ENCODE measurements at places on chromosomes 11 and 22. TPM values are rescaled to one million over a fixed set of nuclear protein-coding genes. Genes with fewer than 3 reads are reported as not detected.

DNA sequence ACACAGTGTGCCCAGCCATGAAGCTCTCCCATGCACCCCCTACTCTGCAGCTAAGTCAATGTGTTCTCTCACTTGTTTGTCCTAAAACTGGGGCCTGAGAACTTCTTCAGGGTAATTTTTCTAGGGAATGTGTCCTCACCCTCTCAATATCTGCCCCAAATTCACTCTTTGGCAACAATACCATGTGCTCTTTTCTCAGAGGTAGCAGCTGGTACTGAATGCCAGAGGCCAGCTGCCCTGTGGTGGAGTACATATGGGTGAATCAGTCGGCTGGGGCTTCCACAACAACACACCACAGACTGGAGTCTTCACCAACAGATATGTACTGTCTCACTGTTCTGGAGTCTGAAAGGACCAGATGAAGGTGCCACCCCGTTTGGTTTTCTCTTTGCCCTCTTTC, 97.7 kb upstream of the TOP3B start:
- no peaks in the 10 kb centered on the region for H3K36me3 ChIP-seq
- H3K27me3 ChIP-seq: peaks cover 33% of the 10 kb centered on the region
- no peak overlapping the region for H3K27ac ChIP-seq
- DNase-seq: no peak
- no peak overlapping the region for H3K4me3 ChIP-seq

GRCh38 chr11:62880231-62880802, 379 bp upstream of the SLC3A2 start:
- H3K4me1 ChIP-seq: peaks cover 47% of the 10 kb centered on the region
- peaks cover 35% of the 10 kb centered on the region for H3K36me3 ChIP-seq
- peak overlapping the region; percentile 86 for H3K4me3 ChIP-seq
- peak; percentile 83 for DNase-seq

GRCh38 chr11:19735157-19735908, 22.7 kb downstream of the NAV2 start:
- H3K4me1 ChIP-seq: no peaks in the 10 kb centered on the region
- no peak overlapping the region for H3K4me3 ChIP-seq
- H3K27me3 ChIP-seq: no peaks in the 10 kb centered on the region
- H3K36me3 ChIP-seq: no peaks in the 10 kb centered on the region

GRCh38 chr11:23111527-23111926, 251.3 kb upstream of the CCDC179 start:
- no peaks in the 10 kb centered on the region for H3K36me3 ChIP-seq
- no peak for DNase-seq
- H3K27ac ChIP-seq: no peak overlapping the region
- no peaks in the 10 kb centered on the region for H3K4me1 ChIP-seq

DNA sequence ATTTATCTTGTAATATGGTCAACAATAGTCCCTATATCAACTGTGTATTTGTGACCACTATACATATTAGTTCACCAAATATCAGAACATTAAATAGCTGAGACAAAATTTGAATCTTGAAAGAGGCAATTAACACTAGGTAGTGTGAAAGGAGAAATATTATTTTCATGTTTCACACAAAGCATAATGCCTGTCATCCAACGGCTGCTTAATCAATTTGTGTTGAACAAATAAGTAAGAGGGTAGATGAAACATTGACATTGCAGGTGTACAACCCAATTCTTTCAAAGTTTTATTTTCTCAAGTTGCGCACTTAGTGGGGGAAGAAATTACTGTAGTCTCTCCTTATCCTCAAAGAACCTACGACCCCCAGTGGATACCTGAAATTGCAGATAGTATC, 3.4 kb upstream of the OR8I2 start:
- H3K36me3 ChIP-seq: no peaks in the 10 kb centered on the region
- H3K4me1 ChIP-seq: no peaks in the 10 kb centered on the region
- no peak for DNase-seq

GRCh38 chr22:22180738-22181285, 63.8 kb upstream of the VPREB1 start:
- no peak overlapping the region for H3K27ac ChIP-seq
- no peak for DNase-seq
- peaks cover 69% of the 10 kb centered on the region for H3K27me3 ChIP-seq
- no peaks in the 10 kb centered on the region for H3K4me1 ChIP-seq
- no peaks in the 10 kb centered on the region for H3K36me3 ChIP-seq
- no peak overlapping the region for H3K4me3 ChIP-seq

DNA sequence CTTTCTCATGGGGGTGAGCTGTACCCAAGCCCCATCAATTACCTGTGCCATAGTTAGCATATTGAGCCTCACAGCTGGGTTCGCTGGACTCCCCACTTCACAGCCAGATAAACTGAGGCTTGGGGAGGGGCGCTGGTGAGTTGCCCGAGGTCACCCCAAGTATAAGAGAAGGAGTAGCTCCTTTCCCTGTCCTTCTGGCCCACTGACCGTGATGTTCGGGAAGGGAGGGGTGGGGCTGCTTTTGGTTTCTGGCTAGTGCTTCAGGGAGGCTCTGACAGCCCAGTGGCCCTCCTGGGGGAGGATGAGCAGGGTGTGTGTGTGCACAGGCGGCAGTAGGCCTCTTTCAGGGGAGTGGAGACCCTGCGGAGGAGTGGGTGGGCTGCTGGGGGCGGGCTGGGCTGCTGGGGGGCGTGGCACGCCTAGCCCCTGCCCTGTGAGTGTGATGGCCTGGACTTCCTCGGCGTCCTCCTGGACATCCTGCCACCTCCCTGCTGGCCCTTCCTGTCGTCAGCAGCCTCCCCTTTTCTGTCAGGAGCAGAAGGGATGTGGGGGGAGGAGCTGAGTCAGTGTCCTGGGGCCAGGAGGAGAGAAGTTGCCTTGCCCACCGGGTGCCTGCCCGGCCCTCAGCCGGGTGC, 50.3 kb downstream of the TRIOBP start:
- no peaks in the 10 kb centered on the region for H3K36me3 ChIP-seq
- H3K27me3 ChIP-seq: no peaks in the 10 kb centered on the region

DNA sequence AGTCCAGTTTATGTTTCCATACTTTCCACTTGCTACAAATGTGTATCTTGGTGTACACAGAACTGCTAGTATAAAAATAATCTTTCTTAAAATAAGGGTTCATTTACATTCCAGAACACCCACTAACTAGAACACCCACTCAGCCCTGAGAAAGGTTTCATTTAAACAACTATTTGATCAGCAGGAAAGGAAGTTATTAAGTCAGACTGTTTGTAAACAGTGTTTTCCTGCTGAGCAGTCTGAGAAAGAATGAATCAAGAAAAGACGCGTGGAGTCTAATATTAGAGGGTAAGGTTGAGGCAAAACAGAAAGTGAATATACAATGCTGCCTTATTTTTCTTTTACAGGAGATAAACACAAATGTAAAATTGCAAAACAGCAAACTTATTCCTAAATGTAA, 32.7 kb downstream of the NARS2 start:
- H3K27me3 ChIP-seq: no peaks in the 10 kb centered on the region
- no peaks in the 10 kb centered on the region for H3K36me3 ChIP-seq
- no peak overlapping the region for H3K4me3 ChIP-seq
- H3K27ac ChIP-seq: no peak overlapping the region

DNA sequence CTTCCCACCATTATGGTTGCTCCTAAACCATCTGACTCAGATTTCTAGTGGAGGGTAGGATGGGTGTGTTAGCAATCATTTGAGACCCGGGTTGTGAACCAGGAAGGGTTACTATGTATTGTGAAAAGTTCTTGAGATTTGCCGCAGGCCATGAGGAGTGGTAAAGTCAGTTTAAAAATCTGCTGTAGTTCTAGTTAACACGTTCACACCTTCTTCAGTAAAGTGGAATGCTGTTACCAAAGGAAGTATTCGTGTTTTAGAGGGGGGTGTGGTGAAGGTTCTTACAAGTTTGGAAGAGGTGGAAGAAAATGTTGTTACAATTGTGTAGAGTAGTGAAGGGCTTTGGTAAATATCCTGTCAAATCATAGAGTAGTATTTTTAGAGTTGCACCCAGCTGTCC, 2.6 kb downstream of the MTMR3 start:
- no peaks in the 10 kb centered on the region for H3K36me3 ChIP-seq
- H3K4me3 ChIP-seq: peak overlapping the region; percentile 94
- no peak for DNase-seq
- no peak overlapping the region for H3K27ac ChIP-seq
- no peaks in the 10 kb centered on the region for H3K27me3 ChIP-seq

DNA sequence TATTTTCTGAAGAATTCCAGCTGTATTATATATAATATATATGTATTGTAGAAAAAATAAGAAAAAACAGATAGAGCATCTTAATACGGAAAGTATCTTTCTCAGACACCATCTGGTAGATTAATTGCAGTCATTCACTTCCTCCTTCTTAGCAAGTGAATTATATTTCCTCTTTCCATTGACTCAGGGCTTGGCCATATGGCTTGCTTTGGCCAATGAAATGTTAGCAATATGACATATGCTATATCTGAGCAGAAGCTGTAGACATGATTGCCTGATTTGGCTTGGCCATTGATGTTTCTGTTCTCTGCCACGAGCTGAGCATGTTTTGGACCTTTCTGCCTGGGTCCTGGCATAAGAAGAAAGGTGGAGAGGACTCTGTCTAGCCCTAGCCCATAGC, 34.4 kb upstream of the ZBED5 start:
- no peak overlapping the region for H3K4me3 ChIP-seq
- H3K36me3 ChIP-seq: no peaks in the 10 kb centered on the region
- DNase-seq: no peak
- no peaks in the 10 kb centered on the region for H3K4me1 ChIP-seq

GRCh38 chr11:125401235-125401634, 94.8 kb downstream of the FEZ1 start:
- H3K27me3 ChIP-seq: peaks cover 47% of the 10 kb centered on the region
- no peaks in the 10 kb centered on the region for H3K36me3 ChIP-seq
- H3K4me3 ChIP-seq: no peak overlapping the region
- no peaks in the 10 kb centered on the region for H3K4me1 ChIP-seq
- H3K27ac ChIP-seq: no peak overlapping the region

DNA sequence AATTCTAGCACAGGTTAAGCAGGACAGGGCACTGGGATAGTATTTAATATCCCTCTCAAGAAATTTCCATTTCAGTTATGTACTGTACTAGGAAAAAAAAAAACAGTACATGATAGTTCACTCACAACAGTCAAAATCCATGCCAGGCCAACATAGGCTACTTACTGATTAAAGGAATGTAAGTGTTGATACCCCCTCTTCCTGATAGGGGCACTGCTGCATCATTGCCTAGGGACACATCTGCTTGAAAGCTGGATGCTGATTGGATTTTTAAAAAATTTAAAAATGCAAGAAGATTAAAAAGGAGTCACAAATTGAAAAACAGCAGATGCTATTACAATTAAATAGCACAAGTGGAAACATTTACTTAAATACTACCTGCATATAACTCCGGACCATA, 43.4 kb downstream of the APOL5 start:
- no peaks in the 10 kb centered on the region for H3K27me3 ChIP-seq
- H3K4me3 ChIP-seq: no peak overlapping the region
- DNase-seq: no peak
- no peaks in the 10 kb centered on the region for H3K4me1 ChIP-seq

GRCh38 chr22:29041408-29041807, 20.2 kb downstream of the C22orf31 start:
- H3K36me3 ChIP-seq: peaks cover 3% of the 10 kb centered on the region
- no peak for DNase-seq
- no peak overlapping the region for H3K27ac ChIP-seq
- no peak overlapping the region for H3K4me3 ChIP-seq
- peaks cover 21% of the 10 kb centered on the region for H3K4me1 ChIP-seq
- no peaks in the 10 kb centered on the region for H3K27me3 ChIP-seq

- no peaks in the 10 kb centered on the region for H3K27me3 ChIP-seq
- no peaks in the 10 kb centered on the region for H3K4me1 ChIP-seq
- no peak overlapping the region for H3K27ac ChIP-seq
- H3K4me3 ChIP-seq: no peak overlapping the region
- H3K36me3 ChIP-seq: no peaks in the 10 kb centered on the region
- DNase-seq: no peak
Measured at GRCh38 chr11:88250566-88251242, 75.5 kb upstream of the RAB38 start.

DNA sequence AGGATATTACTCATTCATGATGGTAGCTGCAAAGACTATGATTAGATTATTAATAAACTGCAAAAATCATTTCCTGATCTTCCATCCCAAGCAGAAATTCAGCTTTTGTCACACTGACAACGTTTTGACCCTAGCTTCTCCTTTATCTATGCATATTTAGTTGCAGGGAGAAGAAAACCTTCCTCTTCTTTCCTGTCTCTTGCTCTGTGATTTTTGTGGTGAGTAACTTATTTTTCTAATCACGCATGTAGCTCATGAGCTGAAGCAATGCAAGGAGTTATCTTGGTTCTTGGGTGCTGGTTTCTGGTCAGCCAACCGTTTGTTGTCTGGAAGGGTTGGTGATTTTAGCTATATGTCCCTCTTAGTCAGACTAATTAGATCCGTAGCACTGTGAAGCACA, 56.4 kb downstream of the FDX1 start:
- H3K4me1 ChIP-seq: no peaks in the 10 kb centered on the region
- no peak for DNase-seq
- H3K27ac ChIP-seq: no peak overlapping the region

- no peak for DNase-seq
- no peaks in the 10 kb centered on the region for H3K4me1 ChIP-seq
- no peaks in the 10 kb centered on the region for H3K36me3 ChIP-seq
- H3K27ac ChIP-seq: no peak overlapping the region
- no peaks in the 10 kb centered on the region for H3K27me3 ChIP-seq
- no peak overlapping the region for H3K4me3 ChIP-seq
Measured at GRCh38 chr11:134545521-134545920, 133.5 kb upstream of the B3GAT1 start.

DNA sequence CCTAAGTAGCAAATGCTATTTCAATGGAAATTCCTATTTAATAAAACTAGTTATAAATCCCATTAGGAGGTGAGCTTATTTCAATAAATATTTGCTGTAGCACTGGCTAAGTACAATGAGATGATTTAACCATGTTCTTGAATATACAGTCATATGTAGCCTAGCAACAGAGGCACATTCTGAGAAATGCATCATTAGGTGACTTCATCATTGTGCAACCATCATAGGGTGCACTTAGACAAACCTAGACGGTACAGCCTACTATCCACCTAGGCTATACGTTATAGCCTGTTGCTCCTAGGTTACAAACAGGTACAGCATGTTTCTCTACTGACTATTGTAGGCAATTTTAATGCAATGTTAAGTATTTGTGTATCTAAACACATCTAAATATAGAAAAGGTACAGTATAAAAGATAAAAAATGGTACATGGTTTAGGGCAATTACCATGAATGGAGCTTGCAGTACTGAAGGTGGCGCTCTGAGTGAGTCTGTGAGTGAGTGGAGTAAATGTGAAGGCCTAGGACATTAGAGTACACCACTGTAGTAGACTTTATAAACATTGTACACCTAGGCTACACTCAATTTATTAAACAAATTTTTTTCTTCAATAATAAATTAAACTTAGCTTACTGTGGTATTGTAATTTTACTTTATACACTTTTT, 350.1 kb downstream of the CASP12 start:
- no peak overlapping the region for H3K4me3 ChIP-seq
- no peak for DNase-seq
- H3K27ac ChIP-seq: no peak overlapping the region
- no peaks in the 10 kb centered on the region for H3K4me1 ChIP-seq
- no peaks in the 10 kb centered on the region for H3K36me3 ChIP-seq
- no peaks in the 10 kb centered on the region for H3K27me3 ChIP-seq

The SLN gene
- total RNA-seq: 2.4 TPM

The RAB36 gene
- total RNA-seq: 10.0 TPM

The COPB1 gene
- 105 TPM for total RNA-seq

The MRPL40 gene
- total RNA-seq: 21.9 TPM

The TNNT3 gene
- total RNA-seq: 3.0 TPM

The KCNQ1 gene
- total RNA-seq: 33.7 TPM

The OR2AG1 gene
- total RNA-seq: not detected

The TEX54 gene
- total RNA-seq: not detected
